Activated CD4-positive, alpha-beta T cell treated with anti-CD3 and anti-CD28 coated beads for 36 hours (primary cell): ENCODE measurements at places on chromosomes 7 and 10. TPM values are rescaled to one million over a fixed set of nuclear protein-coding genes. Genes with fewer than 3 reads are reported as not detected.

GRCh38 chr7:117097860-117098259 lies 144.6 kb downstream of the ST7 start:
- no peaks in the 10 kb centered on the region for H3K27me3 ChIP-seq
- no peaks in the 10 kb centered on the region for H3K36me3 ChIP-seq
- no peak overlapping the region for H3K4me3 ChIP-seq
- no peak for DNase-seq
- no peak overlapping the region for H3K27ac ChIP-seq

DNA sequence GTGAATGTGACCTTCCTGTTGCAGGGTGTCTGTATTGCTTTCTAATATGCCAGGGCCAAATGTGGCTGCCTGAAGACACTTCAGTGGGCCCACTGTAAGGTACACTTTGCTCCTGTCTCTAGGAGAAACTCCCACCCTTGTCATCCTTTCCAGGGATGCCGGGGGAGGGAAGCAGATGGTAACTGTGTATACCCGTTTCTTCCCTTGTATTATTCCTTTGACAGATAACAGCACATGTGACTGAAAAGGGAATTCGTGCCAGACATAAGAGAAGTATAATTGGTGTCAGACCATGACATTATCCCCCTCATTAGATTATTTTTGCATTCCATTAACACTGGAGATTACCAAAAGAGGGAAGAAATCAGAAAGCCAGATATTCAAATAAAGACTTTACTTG lies 317.7 kb downstream of the CAMK1D start:
- no peak overlapping the region for H3K27ac ChIP-seq
- DNase-seq: no peak
- H3K27me3 ChIP-seq: no peaks in the 10 kb centered on the region
- peaks cover 14% of the 10 kb centered on the region for H3K36me3 ChIP-seq

- peak within 1 kb of the TSS; percentile 91 for H3K27ac ChIP-seq
- peak within 1 kb of the TSS; percentile 95 for H3K4me3 ChIP-seq
Observed at GRCh38 chr7:77537136-77537777, at the start of gene PTPN12. TSS of gene PTPN12 (plus strand) at chr7:77537295. CDS start at chr7:77537547, 252 bp downstream.

The CALCR gene
- total RNA-seq: not detected
